Caco-2 (cell line): ENCODE measurements at places on chromosomes 5 and 9. TPM values are rescaled to one million over a fixed set of nuclear protein-coding genes. Genes with fewer than 3 reads are reported as not detected.
A peak's percentile ranks its signal among the peaks of the same experiment; 100 is the strongest.

DNA sequence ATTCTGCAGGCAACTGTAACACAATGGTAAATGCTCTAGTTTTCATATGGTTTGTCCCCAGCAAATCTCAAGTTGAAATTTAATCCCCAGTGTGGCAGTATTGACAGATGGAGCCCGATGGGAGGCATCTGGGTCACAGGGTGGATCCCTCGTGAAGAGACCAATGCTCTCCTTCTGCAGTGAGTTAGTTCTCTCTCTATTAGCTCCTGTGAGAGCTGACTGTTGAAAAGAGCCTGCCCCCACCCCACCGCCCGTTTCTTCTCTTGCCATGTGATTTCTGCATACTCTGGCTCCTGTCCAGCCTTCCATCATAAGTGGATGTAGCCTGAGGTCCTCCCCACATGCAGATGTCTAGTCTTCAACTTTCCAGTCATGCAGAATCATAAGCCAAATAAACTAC, 27.0 kb downstream of the IARS1 start:
- no peak for DNase-seq

GRCh38 chr5:72364171-72364570, 44.0 kb downstream of the PTCD2 start:
- DNase-seq: no peak

DNA sequence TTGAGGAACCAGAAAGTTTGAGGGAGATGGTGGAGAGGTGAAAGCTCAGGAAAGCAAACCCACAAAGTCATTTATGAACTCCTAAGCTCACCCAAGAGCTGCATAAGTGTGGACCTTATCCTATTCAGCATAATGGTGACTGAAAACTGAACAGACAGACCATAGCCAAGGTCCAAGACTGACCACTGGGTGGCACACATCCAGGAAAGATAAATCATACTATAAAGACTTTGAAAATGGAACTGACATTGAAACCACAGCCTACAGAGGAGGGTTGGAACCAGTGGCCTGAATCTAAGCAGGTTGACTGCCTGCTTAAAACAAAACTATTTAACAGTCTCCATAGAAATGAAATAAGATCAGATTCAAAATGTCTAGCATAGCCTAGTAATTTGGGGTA, 121.0 kb upstream of the RGS7BP start:
- peak; percentile 37 for DNase-seq

GRCh38 chr9:13728917-13729811, 449.7 kb upstream of the MPDZ start:
- DNase-seq: no peak

DNA sequence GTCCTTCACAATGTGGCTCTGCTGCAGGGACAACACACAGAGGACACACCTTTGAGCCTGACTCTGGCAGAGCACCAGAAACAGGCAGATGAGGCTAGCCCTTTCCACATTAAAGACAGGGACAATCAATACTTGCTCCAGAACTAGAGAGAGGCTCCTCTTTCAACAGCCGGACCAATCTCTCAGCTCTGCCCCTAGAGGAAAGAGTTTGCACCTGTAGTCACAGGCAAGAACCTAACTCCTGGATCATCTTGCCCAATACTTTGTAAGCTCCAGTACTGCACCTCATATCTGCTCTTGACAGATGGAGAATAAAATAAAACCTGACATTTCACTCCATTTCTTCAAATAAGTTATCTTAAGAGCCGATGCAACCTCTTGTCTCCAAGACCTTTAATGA, 52.1 kb downstream of the EPB41L4A start:
- DNase-seq: peak; percentile 30

The FCN1 gene
- total RNA-seq: not detected in 2 replicates
